ENCODE measurements at places on chromosomes 7 and 10.

- no peak for DNase-seq
Observed at GRCh38 chr10:85789982-85790789, 576.4 kb downstream of the GRID1 start.

- no peak for DNase-seq
Observed at GRCh38 chr10:93074147-93074596, 479 bp downstream of the CYP26A1 start.

DNA sequence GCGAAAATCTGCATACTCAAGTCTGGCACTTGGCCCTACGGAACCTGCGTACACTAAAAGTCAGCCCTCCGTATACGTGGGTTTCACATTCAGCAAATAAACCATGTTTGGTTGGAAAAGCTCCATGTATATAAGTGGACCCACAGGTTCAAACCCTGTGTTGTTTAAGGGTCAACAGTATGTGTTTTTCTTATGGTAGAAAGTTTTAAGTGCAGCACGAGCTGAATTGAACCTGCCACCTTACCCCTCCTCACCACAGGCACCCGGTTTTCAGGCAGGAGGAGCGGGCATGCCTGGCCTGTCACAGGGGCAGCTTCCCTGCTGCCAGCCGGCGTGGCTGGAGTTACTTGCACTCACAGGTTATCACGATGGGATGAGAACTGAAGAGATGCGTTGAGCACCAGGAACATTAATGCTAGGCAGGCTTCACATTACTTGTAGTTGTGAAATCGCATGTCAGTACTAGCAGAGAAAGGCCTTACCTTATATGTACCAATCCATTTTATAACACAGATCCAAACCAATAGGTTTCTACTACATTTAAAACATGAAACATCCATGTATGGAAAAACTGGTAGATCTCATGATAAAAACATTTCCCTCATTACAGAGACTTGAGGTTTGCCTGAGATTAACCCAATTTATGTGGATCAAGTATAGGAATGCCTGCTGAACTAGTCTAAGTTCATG, 12.9 kb downstream of the INSIG1 start:
- DNase-seq = no peak

- peak; percentile 100 for DNase-seq
Observed at GRCh38 chr10:44968091-44968490, 8.5 kb downstream of the RASSF4 start.

GRCh38 chr10:133231244-133231945, 1.4 kb downstream of the UTF1 start:
- no peak for DNase-seq

GRCh38 chr10:48496105-48496830, 108.6 kb downstream of the ARHGAP22 start:
- no peak for DNase-seq

GRCh38 chr7:121431996-121432395, 35.9 kb upstream of the FAM3C start:
- DNase-seq = no peak

DNA sequence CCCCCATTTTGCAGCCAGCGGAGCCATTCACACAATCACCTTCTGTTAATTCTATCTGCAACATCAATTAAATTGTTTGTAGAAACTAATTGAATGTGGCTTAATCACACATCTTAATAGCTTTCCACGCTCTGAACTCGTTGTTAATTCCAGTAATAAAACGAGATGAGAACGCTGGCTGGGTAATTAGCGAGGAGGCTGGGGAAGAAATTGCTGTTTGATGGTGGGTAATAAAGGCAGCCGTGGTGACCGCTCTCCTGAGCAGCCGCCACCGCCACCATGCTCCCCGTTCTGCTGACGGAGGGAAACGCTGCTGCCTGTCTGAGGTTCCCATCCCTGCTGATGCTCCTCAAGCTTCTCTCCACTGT, 36.3 kb downstream of the GBX1 start:
- DNase-seq = no peak

- no peak for DNase-seq
Observed at GRCh38 chr10:91974960-91975359, 51.4 kb downstream of the BTAF1 start.

DNA sequence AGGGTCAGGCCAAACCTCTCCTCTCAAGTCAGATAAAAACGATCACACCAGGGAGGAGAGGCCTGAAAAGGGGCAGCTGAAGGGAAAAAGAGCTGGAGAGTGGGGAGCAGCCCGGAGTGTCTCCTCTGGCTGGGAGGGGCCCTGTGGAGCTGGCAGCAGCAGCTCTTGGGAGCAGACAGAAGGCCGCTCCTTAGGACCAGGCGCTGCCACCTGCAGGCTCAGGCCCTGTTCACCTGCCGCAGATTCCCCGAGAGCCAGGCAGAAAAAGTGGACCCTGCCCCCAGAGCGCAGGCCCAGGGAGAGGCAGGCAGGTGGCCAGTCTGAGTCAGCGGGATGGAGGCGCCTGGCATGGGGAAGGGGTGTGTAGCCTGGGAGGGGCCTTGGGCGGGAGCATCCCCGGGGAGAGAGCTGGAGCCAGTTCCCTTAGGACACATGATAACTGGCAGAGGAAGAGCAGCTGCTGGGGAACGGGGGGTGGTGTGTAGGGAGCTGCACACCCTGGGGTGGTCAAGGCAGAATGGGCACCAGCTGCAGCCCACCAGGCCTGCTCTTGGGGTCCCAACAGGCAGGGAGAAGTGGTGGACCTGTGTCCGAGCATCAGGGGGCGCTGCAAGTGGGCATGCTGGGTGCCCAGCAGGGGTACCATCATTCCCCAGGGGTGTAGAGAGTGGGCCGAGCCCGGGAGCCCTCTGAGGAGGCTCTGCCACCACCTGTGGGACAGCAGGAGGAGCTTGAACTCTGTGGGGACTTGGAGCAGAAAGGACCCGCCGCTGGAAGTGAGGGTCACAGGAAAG, 177.2 kb upstream of the RHEB start:
- no peak for DNase-seq

DNA sequence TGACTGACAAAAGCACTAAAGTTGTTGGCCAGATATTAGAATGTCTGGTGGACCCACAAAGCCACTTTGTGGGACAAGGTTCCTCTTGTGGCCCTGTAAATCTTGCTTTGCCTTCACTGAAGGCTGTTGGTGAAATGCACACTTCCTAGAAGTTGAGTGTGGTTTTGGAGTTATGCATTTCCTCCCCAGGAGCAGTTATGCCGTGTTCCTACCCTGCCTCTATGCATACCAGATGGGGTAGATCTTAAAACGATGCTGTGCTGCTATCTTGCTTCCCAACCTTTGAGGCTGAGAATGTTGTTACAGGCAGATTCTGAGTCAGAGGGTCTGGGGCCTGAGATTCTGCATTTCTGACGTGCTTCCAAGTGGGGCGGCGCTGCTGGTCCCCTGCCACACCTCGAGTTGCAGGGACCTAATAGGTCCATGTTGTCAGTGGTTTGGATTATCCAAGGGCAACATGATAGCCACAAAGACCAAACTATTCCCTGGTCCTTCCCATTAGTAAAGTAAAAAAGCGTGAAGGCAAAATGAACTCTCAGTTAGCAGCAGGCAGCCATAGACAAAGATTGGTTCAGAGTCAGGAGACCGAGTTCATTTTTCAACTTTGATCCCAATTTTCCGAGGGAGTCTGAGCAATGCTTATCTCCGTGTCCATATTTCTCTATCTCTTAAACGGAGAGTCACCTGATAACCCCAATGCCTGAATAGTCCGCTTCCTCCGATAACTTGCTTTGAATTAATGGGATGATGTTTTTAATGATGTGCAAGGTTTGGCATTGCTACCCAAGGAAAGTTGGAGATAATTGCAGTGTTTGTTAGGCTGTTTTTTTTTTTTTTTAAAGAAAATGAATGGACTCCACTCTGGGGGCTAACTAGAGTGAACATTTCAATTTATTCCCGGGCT, 55.8 kb downstream of the CDHR3 start:
- DNase-seq = peak; percentile 89

GRCh38 chr7:33832271-33832721, 73.0 kb upstream of the BMPER start:
- no peak for DNase-seq

DNA sequence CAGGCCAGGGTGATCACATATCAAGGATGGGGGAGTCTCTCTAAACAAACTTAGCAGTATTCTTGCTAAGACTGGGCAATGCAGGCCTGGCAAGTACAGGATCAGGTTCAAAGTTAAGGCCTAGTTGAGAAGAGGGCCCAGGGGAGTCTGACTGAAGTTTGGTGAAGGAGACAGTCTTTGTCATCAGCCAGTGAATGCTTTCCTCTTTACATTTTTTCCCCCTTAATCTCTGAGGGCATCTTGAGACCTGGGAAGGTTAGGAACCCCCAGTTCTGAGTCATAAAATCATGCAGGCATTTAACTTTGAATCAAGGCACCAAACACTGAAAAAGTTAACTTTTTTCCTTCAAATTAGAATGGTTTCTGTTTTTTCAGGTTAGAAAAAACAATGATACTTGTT, 311.5 kb downstream of the REEP3 start:
- DNase-seq = no peak

GRCh38 chr10:130631142-130632096, 495.2 kb downstream of the GLRX3 start:
- DNase-seq = peak; percentile 90

DNA sequence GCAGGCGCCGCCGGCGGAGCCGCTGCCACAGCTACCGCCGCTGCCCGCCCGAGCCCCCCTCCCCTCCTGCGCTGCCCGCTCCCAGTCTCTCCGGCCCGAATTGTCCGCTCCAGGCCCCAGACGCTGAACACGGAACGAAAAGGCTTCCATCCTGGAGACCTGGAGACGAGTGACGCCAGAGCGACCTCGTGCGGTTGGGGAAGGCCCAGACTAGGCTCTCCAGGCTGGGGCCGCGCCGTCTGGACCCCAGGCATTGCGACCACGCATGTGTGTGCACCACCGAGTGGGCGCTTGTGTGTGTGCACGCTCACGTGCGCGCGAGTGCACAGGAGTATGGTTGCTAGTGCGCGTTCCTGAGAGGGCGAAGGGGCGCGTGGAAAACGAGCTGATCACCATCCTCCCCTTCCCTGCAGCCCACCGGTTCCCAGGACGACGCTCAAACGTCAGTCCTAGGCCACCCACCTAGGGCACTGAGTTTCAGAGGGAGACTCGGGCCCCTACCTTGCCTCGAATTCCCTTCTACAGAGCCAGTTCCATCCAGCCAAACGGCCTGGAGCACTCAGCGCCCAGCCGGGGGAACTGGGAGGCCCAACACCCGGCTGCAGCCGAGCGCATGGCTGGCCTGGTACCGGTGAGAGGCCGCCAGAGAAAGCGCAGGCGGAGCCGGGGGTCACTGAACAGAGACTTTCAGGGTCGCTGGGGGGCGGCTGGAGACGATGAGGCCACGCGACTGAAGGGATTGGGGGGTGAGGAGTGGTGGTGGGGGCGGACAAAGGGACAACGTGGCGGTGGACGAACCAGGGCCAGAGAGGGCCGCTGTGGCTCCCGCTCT, 11.6 kb downstream of the LBX1 start:
- no peak for DNase-seq

DNA sequence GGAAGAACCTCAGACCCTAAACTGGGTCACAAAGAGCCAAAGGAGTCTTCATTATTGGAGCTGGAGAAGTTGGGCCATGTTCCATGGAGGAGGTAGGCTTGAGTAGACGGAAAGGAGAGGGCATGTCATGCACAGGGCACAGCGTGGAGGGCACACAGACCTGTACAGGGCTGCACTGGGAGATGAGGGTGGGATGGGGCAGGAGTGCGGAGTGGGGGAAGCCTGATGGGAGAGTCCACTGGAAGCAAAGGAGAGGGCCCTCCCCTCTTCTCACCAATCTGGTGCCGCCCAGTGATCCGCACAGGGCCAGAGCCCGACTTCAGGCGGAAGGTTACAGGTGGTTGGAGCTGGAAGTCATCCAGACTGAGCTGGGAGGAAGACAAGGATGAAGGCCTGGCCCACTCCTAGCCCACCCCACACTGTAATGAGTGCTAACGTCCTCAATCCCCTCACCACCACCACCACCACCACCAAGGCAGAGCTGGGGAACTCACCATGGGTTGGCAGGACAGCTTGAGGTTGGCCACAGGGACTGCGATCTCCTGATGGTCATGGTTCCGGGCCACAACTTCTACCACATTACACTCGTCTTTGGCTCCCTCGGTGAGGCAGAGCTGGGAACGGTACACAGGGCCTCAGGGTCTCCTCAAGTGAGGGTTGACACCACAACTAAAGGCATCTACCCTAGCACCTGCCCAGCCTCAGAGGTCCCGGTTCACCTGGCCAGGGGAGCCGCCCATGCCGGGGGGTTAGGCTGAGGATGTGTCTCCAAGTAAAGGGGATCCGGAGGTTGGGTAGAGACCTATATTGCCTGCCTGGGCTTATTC, 1.0 kb downstream of the NPM3 start:
- no peak for DNase-seq

- no peak for DNase-seq
Observed at GRCh38 chr7:2063563-2064260, 169.0 kb downstream of the MAD1L1 start.

GRCh38 chr10:4765428-4765827, 60.6 kb upstream of the AKR1E2 start:
- no peak for DNase-seq

DNA sequence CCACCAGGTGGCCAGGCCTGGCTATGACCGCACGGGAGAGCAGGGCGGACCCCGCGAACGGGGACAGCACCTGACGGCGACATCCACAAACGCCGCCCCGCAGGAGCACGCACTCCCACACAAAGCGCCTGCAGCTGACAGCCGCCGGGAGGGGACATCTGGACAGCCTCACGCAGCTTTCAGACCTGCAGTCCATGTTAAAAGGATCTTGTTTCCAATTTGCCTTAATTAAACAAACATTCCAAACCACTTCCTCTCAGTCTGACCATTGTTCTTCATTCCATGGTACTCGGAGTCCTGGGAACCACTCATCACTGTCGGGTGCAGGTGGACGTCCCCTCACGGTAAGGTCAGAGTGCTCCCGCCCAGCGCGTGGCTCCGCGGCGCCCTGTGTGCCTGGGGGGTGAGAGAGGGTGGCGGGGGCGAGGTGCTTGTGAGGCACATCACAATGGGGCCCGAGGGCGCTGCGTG, 5.9 kb upstream of the GPER1 start:
- DNase-seq = no peak
